Memory B cell (primary cell): ENCODE measurements at places on chromosomes 5 and 9.

DNA sequence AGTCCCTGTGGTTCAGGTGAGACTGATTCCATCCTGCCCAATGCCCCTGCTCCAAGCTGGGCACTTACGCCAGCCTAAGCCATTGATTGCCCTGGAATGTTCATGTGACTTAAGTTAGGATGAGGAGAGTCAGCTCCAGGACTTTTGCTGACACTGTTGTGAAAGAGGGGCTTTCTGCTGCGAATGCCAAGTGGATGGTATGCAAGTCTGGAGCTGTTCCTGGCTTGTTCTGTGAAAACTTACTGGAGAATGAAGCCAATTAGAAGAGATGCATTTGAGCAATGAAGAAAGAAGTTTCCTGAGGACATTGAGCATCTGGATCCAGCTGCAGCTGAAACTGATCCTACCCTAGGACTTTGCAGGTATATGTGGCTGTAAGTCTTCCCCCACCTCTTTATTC, 61.2 kb upstream of the ZFR start:
- peaks cover 7% of the 10 kb centered on the region for H3K27me3 ChIP-seq
- no peaks in the 10 kb centered on the region for H3K36me3 ChIP-seq
- H3K4me3 ChIP-seq: no peak overlapping the region
- H3K27ac ChIP-seq: no peak overlapping the region

GRCh38 chr9:84993105-84993504, 323.6 kb downstream of the NTRK2 start:
- H3K27me3 ChIP-seq: peaks cover 9% of the 10 kb centered on the region
- H3K27ac ChIP-seq: no peak overlapping the region
- H3K4me1 ChIP-seq: no peaks in the 10 kb centered on the region
- no peak overlapping the region for H3K4me3 ChIP-seq
- DNase-seq: no peak

DNA sequence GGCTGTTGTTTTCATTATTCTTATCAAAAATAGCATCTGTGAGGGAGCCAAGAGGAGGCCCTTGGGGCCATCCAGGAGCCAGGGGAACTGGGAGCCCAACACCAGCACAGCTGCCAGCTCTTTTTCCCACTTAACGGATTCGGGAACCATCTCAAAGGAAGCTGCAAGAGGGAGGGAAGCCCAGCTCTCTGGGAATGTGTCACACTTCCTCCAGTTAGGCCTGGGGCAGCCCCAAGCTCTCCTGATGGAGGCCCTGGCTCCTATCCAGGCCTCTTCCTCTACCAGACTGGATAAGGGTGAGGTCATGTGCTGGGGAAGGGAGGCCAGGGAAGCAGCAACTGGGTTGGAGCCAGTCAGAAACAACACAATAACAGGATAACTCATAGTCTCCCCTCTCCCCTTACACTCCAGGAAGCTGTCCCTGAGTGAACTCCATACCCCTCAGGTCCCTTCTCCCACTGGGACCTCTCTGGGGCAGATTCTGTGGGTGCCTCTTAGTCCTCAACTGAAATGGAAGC, 12.7 kb downstream of the CSF2 start:
- no peak overlapping the region for H3K4me3 ChIP-seq
- H3K4me1 ChIP-seq: peaks cover 2% of the 10 kb centered on the region
- no peak overlapping the region for H3K27ac ChIP-seq
- no peaks in the 10 kb centered on the region for H3K36me3 ChIP-seq

GRCh38 chr5:126778675-126779403, 1.9 kb downstream of the LMNB1 start:
- no peaks in the 10 kb centered on the region for H3K36me3 ChIP-seq
- H3K27ac ChIP-seq: peak overlapping the region; percentile 90
- H3K4me3 ChIP-seq: peak overlapping the region; percentile 90
- no peaks in the 10 kb centered on the region for H3K27me3 ChIP-seq
- DNase-seq: no peak

DNA sequence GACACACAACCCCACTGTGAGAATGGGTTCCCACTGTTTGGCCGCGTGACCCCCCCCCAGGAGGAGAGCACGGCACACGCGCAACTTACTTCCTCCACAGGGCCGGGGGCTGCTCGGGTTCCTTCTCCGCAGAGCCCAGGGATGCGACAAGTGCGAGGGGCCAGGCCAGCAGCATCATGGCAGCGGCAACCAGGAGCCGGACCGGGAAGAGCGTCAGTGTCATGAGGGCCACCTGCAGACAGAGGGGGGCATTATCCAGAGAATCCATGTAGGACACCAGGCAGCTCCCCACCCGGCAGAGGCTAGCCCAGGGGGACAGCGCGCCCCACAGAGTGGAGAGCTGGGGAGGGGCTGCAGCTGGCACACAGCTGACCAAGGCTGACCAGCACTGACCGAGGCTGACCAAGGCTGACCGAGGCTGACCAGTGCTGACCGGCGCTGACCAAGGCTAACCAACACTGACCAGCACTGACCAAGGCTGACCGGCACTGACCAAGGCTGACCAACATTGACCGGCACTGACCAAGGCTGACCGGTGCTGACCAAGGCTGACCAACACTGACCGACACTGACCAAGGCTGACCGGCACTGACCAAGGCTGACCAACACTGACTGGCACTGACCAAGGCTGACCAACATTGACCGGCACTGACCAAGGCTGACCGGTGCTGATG, 22.3 kb downstream of the LPCAT1 start:
- no peak for DNase-seq
- H3K27ac ChIP-seq: peak overlapping the region; percentile 98
- peak overlapping the region; percentile 77 for H3K4me3 ChIP-seq
- no peaks in the 10 kb centered on the region for H3K27me3 ChIP-seq
- peaks cover 63% of the 10 kb centered on the region for H3K4me1 ChIP-seq
- H3K36me3 ChIP-seq: peaks cover 2% of the 10 kb centered on the region

DNA sequence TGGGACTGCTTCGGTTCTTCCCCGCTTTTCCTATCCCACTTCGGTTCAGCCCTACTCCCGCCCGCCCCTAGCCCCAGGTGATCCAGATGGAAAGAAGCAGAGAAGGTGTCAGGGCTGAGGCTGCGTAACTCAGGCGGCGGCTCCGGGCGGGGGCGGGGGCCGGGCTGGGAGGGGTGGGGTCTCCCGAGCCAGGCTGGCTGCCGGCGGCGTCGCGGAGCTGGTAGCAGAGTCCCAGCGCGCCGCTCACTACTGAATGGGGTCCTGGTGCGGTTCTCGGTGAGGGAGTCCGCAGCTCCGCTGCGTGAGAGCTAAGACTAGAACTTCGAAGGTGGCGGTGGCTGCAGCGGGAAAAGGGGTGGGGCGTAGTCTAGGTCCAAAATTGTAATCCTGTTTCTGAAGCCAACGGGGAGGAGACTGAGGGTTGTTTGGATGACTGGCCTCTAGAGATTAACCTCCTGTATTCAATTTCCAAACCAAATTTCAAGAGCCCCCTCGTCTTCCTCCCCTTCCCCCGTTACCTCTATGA, 1.4 kb downstream of the PRR16 start:
- H3K36me3 ChIP-seq: no peaks in the 10 kb centered on the region
- H3K27ac ChIP-seq: no peak overlapping the region
- H3K27me3 ChIP-seq: peaks cover 2% of the 10 kb centered on the region
- peaks cover 22% of the 10 kb centered on the region for H3K4me1 ChIP-seq
- peak; percentile 7 for DNase-seq

- no peaks in the 10 kb centered on the region for H3K4me1 ChIP-seq
- peaks cover 29% of the 10 kb centered on the region for H3K27me3 ChIP-seq
- DNase-seq: no peak
- no peak overlapping the region for H3K4me3 ChIP-seq
- no peaks in the 10 kb centered on the region for H3K36me3 ChIP-seq
Measured at GRCh38 chr5:75048457-75048953, 3.9 kb downstream of the GCNT4 start.

GRCh38 chr5:16855485-16855884, 80.6 kb downstream of the MYO10 start:
- H3K4me3 ChIP-seq: no peak overlapping the region
- H3K27ac ChIP-seq: no peak overlapping the region
- no peaks in the 10 kb centered on the region for H3K4me1 ChIP-seq
- peaks cover 1% of the 10 kb centered on the region for H3K27me3 ChIP-seq
